ENCODE measurements at places on chromosomes 7 and 10.
A peak's percentile ranks its signal among the peaks of the same experiment; 100 is the strongest.

DNA sequence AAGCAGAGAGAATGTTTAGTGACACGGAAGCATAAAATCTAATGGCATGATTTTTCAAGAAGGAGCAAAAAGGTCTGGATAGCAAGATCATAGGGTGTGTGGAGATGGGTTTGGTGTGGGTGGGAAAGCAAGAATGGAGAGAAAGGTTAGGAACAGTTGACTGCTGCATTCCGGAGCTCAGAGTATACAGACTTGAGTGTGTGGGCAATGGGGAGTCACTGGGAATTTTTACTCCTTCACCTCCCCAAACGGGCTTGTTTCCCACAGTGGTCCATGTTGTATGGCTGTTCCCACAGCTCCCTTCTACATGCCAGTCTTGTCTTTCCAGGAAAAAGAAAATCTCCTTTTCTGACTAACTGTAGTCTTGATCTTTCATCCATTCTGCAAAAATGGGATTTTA, 122.1 kb downstream of the CDK6 start:
- no peak for DNase-seq

- DNase-seq: no peak
Measured at GRCh38 chr10:50398381-50398780, 147.1 kb upstream of the ASAH2 start.

GRCh38 chr7:129163875-129164544, 19.5 kb downstream of the TSPAN33 start:
- DNase-seq: no peak

DNA sequence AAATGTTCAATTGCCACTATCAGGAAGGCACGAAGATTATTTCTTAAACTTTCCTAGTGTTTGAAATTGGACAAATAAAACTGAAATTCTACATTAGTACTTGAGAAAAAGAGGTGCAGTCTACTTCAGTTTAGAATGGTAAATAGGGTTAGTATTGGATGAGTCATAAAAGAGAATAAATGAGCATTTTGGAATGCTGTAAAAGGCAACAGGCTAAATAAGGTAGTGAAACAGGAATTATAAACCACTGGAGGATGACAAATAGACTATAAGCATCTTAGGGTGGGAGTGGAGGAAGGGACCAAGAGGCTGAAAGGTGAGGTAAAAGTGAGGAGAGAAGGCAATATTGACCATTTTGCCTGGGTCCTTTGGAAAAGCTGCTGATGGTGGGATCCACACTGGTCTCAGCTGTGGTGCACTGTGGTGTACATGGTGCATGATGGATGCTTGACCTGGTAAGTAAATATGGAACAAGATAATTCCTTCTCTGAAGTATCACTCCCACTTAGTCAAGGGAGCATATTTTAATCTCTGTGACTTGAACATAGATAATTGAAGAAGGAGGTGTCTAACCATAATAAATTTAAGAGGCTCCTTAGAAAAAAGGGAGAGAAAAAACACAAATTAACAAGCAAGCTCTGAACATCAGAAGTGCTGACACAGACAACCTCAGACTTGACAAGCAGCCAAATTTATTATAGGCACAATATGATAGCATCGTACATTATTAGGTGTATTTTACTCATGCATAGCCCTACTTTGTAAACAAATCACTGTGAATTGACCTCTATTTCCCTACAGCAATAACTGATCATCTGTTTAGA, 76.4 kb upstream of the SCIN start:
- DNase-seq: no peak

DNA sequence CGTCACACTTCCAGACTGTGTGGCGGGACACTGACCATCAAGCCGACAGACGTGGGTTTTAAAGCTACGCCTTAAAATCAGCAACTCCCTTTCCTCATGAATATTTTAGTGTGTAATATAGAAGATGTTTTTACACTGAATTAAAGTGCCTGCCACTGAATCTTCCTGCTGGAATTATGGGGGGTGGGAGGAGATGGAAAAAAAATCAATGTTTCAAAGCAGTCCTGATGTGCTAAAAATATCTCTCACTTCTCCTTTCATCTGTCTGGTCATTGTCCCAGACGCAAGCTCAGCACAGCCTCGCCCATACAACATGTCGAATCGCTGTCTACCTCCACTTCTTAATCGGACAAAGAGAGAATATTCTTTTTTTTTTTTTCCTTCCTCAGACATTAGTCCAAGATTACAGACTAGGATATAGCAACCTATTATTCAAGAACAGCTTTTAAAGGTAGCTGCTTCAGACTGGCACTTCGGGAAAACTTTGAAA, 165.1 kb upstream of the KLF14 start:
- DNase-seq: no peak

DNA sequence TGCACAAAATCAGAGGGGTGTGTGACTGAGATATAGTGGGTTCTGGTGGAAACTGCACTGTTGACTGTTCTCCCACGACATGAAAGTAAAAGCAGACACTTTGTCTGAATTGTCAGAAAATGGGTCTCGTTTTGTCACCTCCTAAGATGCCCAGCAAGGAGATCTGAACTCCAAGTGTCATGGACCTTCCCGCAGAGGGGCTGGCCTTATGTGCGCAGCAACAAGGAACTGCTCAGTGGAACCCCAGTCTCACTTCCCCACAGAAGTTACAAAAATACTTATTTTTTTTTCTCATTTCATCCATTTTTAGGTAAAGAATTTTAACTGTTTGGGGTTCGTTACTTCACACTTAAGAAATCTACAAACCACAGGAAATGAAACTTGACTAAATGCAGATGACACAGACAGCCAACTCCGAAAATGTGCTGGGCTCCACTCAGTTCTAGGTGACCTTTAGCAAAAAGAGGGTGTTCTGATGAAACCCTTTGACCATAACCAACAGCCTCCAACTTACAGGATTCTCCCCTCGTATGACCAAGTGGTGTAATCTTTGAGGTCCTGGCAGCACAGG, 115.0 kb downstream of the FAM107B start:
- peak; percentile 86 for DNase-seq

- no peak for DNase-seq
Measured at GRCh38 chr7:154817224-154817896, 185.6 kb downstream of the PAXIP1 start.

DNA sequence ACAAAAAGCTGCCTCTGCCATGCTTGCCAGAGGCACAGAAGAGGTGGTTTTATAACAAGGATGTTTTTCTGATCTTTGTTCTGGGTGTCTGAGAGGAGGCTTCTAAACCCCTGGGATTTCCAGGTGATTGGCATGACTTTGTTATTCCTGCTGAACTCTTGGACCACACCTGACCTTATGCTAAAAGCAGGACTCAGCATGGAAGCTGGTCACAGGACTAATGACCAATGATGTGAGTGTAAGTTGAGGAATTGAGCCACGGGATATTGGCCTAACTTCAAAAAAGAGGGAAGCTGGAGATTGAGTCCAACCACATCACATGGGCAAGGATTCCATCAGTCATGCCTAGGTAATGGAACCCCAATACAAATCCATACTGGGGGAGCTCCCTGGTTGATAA, 437.9 kb downstream of the POM121L12 start:
- no peak for DNase-seq

DNA sequence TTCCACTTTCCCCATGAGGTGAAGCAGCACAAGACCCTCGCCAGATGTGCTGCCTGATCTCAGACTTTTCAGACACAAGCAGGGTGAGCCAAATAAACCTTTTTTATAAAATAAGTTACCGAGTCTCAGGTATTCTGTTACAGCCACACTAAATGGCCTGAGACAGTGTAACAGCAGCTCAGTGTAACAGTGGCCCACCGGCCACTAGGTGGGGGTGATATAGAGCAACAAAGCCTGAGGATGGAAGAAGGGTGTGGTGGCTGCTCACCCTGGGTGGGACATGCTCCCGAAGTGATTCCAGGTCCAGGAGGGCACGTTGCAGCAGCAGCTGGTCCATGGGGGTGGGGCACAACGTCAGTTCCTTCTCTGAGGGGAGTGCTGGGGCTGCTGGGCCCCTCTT, 44.6 kb downstream of the BMS1 start:
- no peak for DNase-seq

DNA sequence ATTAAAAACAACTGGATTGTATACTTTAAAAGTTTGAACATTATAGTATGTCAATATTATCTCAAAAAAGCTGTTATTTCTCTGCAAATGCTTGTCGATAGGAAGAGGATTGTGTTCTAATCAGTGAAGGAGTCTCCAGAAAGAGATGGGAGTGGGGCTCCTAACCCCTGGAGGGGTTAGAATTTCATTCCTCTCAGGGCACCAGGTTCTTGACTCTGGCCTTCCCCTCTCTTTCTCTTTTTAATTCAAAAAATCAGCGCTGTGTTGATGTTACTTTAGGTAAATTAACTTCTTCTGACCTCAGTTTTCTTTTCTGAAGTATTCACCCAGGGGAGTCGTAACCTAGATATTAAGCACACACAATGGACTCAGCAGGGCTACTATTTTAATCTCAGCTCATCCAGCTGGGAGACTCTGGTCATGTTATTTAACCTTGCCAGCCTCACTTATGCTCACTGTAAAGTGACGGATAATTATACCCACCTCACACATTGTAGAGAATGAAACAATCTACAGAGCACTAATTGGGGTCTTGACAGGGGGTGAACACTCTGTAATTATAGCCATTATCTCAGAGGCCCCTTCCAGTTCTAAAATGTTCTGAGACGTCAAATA, 59.4 kb downstream of the GCC1 start:
- DNase-seq: no peak

DNA sequence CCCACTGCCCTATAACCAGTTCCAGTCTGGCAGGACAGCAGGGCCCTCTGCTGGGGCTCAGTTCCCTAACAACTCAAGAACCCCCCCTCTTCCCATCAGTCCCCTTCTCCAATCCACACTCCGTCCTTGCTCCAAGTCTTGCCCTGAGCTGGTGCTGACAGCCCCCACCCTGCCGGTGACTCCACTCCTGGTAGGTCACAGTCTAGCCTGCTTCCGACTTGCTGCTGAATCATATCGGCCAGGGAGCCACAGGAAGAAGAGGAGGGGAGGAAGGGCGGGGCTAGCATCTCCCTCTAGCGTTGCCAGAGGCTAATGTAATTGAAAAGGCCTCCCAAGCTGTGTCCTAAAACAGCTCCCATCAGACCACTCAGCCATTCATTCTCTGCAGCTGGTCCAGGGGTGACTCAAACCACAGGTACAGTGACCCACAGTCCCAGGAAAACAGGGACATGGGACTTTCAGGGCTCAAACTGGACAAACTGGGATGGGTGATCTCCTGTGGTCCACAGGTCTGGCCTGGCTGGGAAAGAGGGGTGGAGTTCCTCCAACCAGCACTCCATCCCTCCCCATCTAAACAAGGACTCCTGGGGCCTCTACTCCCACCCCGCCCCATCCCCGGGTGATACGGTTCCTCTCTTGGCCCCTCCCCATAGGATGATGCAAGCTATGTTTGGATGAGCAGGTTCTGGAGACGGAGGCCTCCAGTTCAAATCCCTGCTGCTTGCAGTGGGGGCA, 158.8 kb downstream of the SH3PXD2A start:
- peak; percentile 82 for DNase-seq

- DNase-seq: no peak
Measured at GRCh38 chr7:119343289-119343688, 929.7 kb upstream of the KCND2 start.

- DNase-seq: no peak
Measured at GRCh38 chr10:78861529-78862327, 207.0 kb upstream of the ZMIZ1 start.

DNA sequence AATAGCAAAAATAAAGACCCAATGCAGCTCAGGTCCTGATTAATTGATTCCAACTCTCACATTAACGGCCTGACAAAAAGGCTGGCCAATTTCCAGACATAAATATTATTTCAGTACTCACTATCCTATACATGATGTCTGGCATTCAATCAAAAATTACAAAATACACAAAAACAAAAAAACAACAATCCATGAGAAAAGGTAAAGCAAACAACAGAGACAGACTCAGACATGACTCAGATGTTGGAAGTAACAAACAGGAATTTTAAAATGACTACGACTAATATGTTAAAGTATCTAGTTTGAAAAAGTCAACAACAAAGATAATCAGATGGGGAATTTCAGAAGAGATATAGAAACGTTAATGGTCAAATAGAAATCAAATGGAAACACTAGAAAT, 152.8 kb downstream of the AMPH start:
- DNase-seq: no peak

- DNase-seq: no peak
Measured at GRCh38 chr7:93566876-93567275, 7.6 kb downstream of the CALCR start.

Data from natural killer cell treated with Interleukin-12 subunit alpha and Interleukin-12 subunit beta and Interleukin-15 and Interleukin-18, amount 100 ng/mL, for 72 hours (primary cell).